ENCODE measurements at places on chromosomes 6 and 20.

DNA sequence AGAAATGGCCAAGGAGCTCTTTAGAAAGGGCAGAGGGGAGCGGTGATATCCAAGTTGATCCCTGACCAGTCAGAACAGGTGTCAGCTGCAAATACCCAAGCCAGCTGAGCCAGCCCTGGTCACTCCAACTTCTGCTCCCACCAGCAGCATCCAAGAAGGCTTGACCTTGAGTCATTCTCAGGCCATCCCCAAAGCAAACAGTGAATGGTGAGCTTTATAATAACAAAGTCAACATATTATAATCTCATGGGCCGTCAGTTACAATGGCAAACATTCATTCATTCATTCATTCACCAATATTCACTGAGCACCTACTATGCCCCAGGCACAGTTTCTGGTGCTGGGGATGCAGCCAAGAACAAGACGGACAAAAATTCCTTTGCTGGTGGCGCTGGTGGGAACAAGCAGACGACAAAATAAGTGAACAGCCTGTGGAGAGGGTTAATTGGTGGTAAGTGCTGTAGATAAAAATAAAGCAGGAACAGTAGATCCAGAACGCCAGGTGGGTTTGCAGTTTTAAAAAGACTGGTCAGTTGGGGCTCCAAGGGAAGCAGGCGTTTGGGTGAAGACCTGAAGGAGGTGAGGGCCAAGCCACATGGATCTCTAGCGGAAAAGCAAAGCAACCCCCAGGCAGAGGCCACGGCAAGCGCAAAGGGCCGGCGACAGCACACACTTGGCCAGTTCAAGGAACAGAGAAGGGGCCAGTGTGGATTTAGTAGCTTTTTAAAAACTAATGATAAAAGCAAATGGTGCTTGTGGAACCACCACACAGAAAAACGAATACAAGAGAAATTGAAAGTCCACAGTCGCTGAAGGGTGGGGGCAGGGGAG lies 131.8 kb upstream of the PTPN1 start:
- DNase-seq, result no peak

GRCh38 chr6:2028457-2029038 lies 216.9 kb downstream of the GMDS start:
- no peak for DNase-seq

GRCh38 chr20:19992996-19993908 lies 23.9 kb upstream of the NAA20 start:
- peak; percentile 55 for DNase-seq

GRCh38 chr20:24546232-24546892 lies 76.9 kb downstream of the SYNDIG1 start:
- no peak for DNase-seq

DNA sequence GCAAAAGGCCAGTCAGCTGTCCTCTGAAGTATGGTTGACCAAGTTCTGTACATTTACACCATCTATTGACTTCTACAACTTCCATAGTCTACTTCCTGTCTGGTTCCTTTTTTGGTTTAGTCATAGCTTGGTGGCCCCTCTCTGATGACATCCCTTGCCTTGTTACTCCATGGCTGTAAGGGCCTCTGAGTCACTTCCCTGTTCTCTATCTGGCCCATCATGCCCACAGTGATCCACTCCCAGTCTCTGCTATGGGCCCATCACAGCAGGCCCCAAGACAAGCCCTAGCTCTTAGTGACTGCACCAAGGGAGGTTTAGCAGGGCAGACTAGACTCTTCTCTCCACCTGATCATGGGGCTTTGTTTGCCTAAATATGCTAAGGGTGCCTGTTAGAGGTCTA lies 441.6 kb downstream of the HACE1 start:
- no peak for DNase-seq

DNA sequence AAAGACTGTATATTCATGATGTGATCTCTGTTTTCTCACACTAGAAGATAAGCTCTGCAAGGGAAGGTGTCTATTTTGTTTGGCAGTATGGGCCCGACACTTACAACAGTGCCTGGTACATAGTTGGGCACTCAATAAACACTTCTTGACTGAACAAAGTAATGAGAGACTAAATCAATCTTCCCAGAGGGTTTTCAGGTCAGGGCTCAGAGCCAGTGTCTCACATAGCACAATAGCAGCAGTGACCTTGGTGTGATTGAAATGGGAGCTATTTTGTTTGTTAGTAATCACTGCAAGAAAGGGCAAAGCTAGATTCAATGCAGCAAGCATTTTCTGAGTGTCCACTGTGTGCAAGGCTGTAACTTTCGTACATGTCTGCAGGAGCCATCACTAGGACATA lies 26.4 kb upstream of the GCM1 start:
- no peak for DNase-seq

GRCh38 chr6:28880894-28881780 lies 42.6 kb downstream of the TRIM27 start:
- peak; percentile 86 for DNase-seq

Data from left hindlimb (tissue), 1 donor.